Fibroblast of the aortic adventitia (primary cell): ENCODE measurements at places on chromosomes 12 and 14. TPM values are rescaled to one million over a fixed set of nuclear protein-coding genes. Genes with fewer than 3 reads are reported as not detected.

ALDH1L2 gene
- total RNA-seq, result 41.5 and 79.1 TPM in 2 replicates

DNA sequence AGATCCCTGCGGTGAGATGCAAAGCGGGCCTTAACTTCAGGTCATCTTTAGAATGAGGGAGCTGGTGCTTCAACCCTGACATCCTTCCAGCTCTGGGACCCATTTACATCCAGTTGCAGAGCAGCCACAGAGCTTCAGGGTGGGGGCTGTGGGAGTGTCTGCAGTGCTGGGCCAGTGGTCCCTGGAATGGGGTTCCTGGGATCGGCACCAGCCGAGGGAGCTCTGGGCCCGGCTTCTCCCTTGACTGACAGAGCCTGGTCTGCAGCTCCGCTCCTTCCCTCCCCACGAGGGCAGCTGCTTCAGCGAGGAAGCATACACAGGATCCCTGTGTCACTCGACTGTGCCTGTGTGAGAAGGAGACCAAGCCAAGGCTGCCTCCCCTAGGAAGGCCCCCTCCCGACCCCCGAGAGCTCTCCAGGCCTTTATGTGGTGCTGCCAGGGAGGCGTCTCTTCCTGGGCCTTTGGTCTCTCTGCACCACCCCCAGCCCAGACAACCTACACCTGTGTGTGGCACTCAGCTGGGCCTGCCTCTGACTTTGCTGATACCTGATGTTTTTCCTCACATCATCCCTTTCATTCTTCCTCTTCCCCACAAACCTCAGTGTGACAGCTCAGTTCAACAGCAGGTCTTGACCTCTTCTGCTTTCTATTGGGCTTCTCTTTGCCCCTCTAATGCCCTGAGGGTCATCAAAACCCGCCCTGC is 48.1 kb upstream of the RIN3 start:
- DNase-seq, result no peak

GRCh38 chr12:120134307-120134980 is 17.9 kb upstream of the RAB35 start:
- DNase-seq, result no peak

KRT5 gene
- not detected in 2 replicates for total RNA-seq

DNA sequence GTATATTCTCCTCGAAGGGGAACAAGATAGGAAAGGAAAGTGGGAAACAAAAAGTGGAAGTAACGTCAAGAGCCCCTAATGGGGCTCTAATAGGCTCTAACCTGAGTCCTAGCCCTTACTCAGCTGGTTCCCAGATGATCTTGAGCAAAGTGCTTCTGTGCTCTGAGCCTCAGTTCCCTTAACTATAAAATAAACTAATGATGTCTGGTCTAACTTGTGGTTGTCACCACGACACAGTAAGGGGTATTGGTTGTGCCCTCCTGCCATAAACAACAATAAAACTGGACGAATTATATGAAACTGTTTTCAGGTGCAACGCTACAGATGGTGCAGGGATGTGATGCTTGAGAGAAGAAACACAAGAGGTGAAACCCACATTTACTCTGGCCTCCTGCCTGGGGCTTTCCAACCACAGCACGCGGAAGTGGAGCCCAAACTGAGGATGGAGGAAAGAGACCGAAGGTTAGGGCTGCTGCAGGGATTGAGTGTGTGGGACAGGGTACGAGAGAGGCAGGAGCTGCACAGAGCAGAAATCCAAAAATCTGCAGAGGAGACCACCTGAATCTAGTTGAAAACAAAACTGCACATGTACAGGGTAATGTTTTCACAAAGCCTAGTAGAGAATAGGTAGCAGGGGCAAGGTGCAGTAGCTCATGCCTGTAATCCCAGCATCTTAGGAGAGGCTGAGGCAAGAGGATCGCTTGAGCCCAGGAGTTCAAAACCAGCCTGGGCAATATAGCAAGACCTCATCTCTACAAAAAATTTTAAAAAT is 45.6 kb upstream of the BCL2L14 start:
- DNase-seq, result no peak

GRCh38 chr14:64561631-64562030 is 11.9 kb downstream of the PPP1R36 start:
- no peak for DNase-seq

MUCL1 gene
- not detected in 2 replicates for total RNA-seq

DNA sequence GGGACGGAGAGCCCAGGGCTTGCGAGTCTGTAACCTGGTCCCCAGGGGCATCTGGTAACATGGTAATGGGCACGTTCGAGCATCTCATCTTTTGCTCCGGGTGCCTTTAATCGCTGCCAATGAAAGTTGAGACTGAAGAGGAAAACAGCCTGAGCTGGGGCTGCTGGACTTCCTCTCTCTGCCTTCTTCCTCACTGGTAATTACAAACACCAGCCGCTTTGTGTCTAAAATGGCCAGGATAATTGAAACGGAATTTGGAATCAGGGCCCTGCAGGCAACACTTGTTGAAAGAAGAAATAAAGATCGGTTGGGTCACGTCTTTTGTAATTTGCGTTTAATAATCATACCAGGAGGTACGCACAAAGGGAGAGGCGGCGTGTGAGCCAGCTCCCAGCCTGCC is 51.5 kb upstream of the GPATCH2L start:
- no peak for DNase-seq

DNA sequence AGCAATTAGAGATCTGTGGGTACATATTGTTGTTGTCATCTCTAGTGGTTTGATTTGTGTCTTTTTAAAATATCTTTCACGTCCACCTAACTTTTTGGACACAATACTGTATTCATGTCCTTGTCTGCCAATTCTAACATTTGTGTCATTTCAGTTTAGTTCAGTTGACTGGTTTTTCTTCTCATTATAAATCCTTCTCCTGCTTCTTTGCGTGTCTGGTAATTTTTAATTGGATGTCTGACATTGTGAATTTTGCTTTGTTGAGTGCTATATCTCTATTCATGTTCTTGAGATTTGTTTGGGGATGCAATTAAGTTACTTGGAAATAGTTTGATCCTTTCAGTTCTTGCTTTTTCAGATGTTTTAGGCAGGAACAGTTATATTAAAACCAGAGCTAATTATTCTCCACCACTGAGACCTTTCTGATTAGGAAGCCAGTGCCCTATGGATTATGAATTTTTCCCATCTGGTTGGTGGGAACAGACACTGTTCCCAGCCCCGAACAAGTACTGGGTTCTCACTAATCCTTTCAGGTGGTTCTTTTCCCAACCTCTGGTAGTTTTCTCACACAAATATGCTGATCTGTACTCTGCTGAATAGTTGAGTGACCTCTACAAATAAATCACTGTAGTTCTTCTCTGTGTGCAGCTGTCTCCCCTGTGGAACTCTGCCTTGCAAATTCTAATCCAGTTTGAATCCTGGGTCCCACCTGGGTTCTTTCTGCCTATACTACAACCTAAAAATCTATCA is 91.1 kb upstream of the DYNC1H1 start:
- no peak for DNase-seq

DNA sequence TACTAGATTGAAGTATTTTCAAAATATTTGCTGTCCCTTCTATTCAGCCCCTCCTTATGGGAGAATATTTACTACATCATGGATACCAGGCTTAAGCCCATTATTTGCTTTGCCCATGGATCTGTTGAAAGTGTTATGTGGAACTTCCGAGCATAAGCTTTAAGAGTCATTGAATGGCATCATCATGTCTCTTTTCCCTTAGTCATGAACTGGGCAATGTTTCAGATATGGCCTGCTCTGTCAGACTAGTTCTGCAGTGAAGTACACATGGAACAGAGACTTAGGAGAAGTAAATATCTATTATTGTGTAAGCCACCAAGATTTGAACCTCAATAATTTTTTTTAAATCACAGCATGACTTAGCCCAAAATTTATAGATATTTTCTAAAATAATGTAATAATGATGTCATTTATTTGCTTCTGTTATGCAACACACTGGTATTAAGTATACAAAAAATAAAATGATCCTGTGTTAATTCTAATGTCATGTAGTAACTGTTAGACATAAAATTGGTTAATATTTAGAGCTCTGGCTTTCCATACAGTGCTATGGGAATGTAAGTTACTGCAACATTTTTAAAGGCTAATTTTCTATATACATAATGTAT is 1097.3 kb downstream of the SLC16A7 start:
- no peak for DNase-seq

- no peak for DNase-seq
Observed at GRCh38 chr12:71872972-71873371, 33.4 kb downstream of the TBC1D15 start.
